ENCODE measurements at places on chromosomes 6 and 20. TPM values are rescaled to one million over a fixed set of nuclear protein-coding genes. Genes with fewer than 3 reads are reported as not detected.

DNA sequence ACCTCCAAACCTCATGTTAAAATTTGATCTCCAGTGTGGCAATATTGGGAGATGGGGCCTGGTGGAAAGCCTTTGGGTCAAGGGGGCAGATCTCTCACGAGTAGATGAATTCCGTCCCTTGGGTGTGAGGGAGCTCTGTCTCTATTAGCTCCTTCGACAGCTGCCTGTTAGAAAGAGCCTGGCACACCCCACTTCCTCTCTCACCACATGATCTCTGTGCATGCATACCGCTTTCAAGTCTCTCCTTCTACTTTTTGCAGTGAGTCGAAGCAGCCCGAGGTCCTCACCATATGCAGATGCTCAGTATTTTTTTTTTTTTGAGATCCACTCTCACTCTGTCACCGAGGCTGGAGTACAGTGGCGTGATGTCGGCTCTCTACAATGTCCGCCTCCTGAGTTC, 176.9 kb downstream of the SYNDIG1 start:
- no peak for DNase-seq

GRCh38 chr20:47795214-47795907, 10.1 kb upstream of the SULF2 start:
- peak; percentile 26 for DNase-seq

DNA sequence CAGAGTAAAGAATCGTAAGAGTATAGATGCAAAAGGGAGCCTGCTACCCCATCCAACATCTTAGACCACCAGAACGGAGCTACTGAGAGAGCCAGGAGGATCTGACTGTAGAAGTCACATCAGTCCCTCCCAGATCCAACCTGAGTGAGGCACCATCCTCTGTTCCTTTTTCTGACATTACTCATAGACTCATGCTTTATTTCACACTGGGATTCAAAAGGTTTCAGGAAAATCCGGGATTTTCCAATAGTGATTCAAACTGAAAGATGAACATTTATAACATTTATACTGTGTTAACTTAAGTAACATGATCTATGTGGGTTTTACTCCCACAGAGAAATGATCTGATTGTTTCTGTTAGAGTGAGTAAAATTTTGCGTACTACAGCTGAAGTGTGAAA, 868.6 kb upstream of the GJE1 start:
- DNase-seq: no peak

- no peak for DNase-seq
These were observed 5.9 kb downstream of the IP6K3 start for GRCh38 chr6:33740794-33741193.

DNA sequence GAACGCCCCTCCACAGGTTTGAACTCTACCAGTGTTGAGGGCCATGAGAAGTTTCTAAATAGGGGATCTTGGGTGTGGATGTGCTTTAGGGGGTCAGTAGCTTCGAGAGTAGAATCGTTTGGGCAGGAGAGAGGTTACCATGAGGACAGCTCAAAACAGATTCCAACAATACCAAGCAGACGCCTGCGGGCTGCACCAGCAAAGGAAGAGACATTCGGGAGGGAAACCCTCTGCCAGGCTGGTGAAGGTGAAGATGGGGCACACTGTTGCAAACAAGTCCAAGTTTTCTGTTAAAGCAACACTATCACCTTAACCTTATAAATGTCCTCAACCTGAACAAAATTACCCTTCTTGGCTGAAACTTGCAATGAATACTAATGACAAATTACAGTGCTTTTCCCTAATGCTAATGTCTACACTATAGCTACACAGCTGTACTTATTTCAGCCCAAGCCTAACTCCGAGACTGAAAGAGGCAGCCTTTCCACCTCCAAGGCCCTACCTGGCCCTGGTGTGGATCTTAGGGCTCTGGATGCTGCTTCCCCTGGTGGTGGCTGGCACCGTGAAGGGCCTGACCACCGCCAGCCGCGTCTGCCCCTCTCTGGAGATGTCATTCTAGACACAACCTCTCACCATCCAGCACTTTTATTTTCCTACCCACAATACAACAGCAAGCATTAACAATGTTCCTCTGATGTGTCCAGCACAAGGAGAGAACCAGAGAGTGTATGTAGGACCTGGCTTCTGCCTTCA, 80.1 kb downstream of the DLL1 start:
- peak; percentile 3 for DNase-seq

DNA sequence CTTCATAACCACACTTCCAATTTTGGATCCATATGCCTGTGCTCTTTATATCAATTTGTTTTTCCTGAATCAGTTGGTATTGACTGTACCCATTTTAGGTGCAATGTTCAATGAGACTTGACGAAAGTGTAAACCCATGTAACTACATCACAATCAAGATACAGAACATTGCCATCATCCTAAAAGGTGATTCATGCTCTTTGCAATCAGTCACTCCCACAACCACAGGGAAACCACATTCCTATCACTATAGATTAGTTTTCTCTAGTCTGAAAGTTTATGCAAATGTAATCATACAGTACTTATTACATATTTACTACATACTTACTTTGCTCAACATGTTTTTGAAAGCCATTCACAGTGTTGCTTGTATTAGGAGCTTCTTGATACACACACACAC, 167.4 kb downstream of the ADGRG6 start:
- DNase-seq: no peak

- no peak for DNase-seq
These were observed 38.2 kb downstream of the TMX4 start for GRCh38 chr20:7981374-7981773.

- DNase-seq: no peak
These were observed 42.6 kb downstream of the UQCC2 start for GRCh38 chr6:33668914-33669313.

DNA sequence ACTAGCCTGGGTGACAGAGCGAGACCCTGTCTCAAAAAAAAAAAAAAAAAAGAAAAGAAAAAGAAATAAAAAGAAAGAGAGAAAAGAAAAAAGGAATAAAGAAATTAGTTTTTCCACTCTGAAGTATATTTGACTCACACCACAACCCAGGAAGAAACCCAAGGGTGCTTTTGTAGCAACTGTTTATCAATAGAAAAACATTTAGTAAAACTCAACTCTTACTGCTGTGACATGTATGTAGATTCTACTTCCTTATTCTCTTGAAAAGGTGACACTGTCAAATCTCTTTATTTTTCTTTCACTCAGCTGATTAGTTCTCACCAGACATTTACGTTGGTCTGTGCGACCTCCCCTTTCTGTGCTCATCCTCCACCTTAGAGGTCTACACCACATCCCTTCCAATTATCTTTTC, 99.9 kb upstream of the SHLD1 start:
- no peak for DNase-seq

The BIRC7 gene
- not detected for total RNA-seq

The RRBP1 gene
- total RNA-seq: 420 TPM

Data from pancreas (tissue), 10 donors.